Activated T-cell treated with anti-CD3 and anti-CD28 coated beads, Interleukin-2, amount 50 U/mL, for 48 hours (primary cell): ENCODE measurements at places on chromosomes 2 and 18.

DNA sequence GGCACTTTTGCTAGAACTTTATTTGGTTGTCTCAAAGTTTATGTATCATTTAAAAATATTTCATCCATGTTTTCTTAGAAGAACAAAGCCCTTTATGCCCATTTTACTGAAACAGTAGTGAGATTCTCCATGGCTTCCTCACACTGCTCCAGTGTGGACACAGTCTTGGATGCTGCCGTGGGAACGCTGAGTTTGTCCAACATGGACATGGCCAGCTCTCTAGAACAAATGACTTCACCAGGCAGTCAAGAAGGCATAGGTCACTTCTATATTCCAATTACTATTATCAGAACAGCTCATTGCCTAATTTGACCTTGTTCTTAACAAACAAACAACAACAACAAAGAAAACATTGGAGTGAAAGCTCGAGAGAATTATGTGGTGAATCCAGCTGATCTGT, 414.1 kb upstream of the ID2 start:
- no peak for DNase-seq

GRCh38 chr18:12946549-12947284, 1.1 kb upstream of the SEH1L start:
- no peak for DNase-seq

GRCh38 chr2:239522740-239523119, 121.9 kb upstream of the HDAC4 start:
- DNase-seq: no peak

DNA sequence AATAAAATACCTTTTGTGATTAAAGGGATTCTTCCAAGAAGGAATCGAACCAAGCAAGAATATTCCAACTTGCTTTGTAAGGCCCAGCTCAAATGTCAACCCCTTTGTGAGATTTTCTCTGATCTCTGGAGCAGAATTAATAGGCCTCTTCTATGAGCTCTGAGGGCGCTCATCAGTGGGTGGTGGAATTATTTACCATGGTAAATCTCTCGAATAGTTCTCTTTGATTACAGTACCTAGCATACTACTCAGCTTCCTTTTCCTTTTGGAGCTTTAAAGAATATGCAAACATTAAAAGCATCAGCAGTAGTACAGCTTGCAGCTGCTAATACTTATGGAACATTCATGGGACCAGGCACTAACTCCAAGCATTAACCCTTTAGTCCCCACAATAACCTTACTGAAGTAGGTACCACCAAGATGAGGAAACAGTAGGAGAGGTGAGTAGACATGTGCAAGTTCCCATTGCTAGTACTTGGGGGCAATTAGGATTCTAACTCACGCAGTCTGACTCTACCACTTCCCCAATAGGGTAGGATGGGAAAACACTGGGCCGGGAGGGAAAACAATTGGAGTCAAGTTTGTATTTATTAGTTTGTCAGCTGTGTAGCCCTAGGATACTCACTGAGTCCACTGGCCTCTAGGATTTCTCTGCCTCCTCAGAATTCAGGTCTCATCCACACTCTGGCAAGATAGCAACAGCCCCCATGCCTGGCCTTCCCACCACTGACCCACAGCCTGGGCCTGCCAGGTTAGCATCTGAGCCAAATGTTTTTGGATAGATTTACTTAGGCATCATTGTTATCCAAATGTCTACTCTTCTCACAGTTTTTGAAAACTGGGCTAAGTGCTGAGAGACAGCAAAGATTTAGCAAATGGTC, 21.7 kb downstream of the ADD2 start:
- DNase-seq: no peak

- DNase-seq: no peak
Measured at GRCh38 chr2:52821631-52822030, 946.0 kb upstream of the CHAC2 start.

DNA sequence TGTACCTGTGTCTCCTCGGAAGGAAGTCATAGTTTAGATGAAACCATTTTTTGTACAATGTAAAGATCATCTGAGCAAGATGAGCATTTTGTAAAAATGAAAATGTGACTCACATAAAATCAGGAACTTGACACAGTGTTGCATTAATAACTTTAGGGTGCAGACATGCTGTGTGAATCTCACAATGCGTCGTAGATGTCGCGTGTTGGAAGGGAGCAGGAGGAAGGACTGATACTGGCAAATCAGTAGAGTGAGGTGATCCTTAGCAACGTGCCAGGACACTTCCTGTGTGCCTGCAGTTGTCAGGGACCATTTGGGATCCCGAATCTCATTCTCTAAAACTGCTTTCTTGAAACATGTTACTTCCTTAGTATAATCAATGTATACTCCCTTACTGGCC, 103.1 kb downstream of the SH3BP4 start:
- DNase-seq: no peak

GRCh38 chr2:158656492-158657229, 138.5 kb upstream of the DAPL1 start:
- no peak for DNase-seq

GRCh38 chr2:111121828-111122630, 1.3 kb downstream of the BCL2L11 start:
- DNase-seq: peak; percentile 89

DNA sequence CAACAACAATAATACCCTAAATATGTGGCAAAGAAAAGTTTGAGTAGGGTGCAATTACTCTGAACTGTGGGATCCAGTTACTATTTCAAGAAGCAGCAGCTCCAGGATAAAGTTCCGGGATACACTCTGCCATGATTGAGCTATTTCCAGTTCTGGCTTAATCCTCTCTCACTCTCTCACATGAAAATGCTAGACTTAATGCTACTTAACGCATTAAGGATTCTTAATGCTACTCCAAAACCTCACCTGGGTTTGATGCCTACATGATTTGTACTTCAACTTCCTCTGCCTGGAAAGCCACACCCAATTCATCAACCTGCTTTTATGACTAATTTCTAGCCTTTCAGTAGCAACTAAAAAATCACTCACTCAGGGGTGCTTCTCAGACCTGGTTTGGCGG, 151.1 kb upstream of the HNMT start:
- no peak for DNase-seq

DNA sequence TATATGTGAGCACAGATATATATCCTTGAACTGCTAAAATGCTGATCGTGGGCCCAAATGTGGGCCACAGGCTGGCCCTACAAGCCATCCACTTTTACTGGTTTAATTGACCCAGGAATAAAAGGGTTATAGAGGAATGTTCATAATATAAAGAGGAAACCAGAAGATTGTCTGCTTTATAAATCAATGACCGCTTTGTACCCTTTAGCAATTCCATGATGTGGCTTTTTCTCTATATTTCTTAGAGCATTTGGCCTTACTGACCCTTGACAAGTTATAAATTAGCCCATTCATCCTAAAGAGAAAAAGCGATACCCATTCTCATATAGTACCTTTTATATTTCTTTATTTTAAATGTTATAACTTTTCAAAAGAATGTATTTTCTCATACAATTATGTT, 87.1 kb upstream of the ITGA4 start:
- no peak for DNase-seq

GRCh38 chr2:144448389-144449027, 71.4 kb downstream of the ZEB2 start:
- no peak for DNase-seq

- DNase-seq: no peak
Measured at GRCh38 chr2:110679865-110680264, 2.0 kb upstream of the BUB1 start.

GRCh38 chr2:158407031-158407430, 49.5 kb downstream of the CCDC148 start:
- no peak for DNase-seq

GRCh38 chr2:191250400-191250799, 5.2 kb downstream of the MYO1B start:
- no peak for DNase-seq

GRCh38 chr2:28398101-28398834, 5.6 kb downstream of the FOSL2 start:
- DNase-seq: no peak

GRCh38 chr18:68121826-68122225, 593.1 kb downstream of the TMX3 start:
- DNase-seq: no peak

GRCh38 chr2:88471083-88471942, 18.8 kb upstream of the FOXI3 start:
- no peak for DNase-seq

DNA sequence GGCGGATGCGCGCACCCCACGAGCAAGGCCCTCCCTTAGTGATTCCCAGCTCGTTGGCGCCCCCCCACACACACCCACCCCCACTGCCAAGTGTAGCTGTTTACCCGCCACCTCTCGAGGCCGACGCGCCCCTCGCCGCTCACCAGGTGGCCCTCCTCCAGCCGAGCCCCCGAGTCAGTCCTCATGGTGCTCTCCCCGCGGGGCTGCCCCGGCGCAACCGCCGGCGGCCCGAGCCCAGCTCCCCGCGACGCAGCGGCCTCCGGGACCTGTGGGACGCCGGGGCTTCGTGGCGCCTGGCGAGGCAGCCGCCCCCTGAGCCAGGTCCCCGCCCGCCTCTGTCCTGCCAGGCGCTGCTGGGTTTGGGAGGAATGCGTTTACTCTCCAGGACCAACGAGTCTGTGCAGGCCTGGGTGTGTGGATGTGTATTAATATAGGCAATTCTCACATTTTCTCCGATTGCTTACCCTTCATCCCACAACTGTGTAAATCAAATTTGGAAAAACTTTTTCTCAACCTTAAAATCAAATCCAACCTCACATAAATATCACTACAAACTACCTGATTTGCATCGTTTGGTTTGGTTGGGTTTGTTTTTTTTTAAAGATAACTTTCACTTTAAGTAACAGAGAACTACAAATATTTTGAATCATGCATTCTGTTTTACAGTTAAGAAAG, at the start of gene TMEM237:
Gene TMEM237 (minus strand): TSS at position 288 of the 675 bp plus-strand sequence. CDS start 103 bp downstream, at position 185.
- DNase-seq: peak; percentile 65

DNA sequence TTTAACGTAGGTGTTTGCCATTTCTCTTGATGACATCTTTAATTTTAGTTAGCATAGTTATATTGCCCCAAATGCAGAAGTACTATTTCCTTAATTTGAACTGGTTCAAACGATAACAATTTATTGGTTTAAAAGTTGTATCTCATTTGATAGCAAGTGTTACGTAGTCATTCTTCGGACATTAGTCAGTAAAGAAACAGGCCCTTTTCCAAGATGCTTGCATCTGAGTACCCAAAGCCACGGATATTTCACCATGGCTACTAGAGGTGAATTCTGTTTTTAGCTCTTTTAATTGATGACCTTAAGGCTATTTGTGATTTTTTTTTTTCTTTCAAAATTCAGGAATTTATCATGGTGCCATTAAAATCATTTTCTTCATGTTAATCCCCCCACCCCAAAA, 32.1 kb downstream of the GLS start:
- no peak for DNase-seq

DNA sequence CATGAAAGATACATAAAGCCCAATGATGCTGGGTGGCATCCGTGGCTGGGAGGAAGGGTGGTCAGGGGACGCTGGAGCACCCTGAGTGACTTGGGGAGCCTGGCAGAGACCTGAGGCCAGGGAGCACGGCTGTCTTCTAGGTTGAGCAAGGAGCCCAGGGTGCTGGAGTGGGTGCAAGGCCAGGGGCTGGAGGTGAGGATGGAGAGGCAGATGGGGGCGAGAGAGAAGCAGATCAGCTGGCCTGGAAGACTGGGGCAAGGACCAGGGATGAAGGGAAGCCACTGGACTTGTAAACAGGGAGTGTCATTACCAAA, 52.2 kb downstream of the FAM178B start:
- DNase-seq: no peak

DNA sequence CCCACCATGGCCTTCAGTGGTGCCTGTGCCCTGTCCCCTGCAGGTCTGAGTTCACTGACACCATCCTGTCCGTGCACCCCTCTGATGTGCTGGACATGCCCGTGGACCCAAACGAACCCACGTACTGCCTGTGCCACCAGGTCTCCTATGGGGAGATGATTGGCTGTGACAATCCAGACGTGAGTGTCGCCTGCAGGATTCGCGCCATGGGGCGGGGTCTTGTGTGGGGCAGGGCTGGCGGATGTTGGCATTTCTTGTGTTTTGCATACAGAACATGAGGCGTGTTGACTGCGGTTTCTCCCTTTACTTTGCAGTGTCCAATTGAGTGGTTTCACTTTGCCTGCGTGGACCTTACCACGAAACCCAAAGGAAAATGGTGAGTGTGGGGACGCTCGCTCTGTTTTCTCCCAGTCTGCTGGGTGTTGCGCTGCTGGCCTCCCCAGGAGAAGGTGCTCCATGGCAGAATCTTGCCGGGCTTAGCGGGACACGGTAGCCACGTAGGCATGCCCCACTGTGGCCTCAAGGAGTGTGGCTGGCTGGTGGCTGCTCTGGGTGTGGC, 11.5 kb upstream of the D2HGDH start:
- DNase-seq: no peak

DNA sequence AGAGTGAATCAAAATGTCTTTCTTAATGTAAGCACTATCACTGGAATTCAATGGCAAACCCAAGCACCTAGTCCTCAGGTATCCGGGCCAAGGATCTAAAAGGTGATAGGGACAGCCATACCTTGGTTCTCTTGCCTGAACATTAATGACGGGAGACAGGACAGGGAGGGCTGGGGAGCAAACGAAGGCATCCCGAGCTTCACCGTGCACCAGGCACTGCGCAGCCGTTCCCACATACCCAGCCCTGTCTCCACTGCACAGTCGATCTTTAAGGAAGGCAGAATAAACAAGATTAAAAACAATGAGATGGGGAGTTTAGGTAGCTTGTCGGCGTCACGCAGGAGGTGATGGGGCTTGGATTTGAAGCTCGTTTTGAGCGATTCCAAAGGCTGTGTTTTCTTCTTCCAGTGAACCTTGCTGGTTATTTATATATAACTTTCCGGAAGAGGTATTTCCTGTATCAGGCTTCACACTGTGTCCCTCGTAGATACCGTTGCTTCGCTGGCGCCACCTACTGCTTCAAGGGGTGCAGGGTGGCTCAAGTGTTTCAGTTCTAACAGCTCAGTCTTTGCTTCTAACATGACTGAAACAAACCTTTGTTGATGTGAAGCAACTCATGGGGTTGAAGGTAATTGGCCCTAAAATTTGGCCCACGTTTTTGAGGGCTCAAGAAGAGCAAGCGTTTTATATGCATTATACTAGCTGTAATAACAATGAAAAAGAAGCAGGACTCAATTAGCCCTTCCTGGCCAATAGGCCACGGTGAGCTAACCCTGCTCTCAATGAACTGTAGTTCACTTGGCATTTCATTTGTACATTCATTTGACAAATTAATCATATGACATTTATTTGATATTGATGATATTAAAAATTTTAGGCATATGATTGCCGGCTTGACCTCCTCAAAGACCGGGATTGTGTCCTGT, 77.4 kb downstream of the DCDC2C start:
- peak; percentile 74 for DNase-seq

DNA sequence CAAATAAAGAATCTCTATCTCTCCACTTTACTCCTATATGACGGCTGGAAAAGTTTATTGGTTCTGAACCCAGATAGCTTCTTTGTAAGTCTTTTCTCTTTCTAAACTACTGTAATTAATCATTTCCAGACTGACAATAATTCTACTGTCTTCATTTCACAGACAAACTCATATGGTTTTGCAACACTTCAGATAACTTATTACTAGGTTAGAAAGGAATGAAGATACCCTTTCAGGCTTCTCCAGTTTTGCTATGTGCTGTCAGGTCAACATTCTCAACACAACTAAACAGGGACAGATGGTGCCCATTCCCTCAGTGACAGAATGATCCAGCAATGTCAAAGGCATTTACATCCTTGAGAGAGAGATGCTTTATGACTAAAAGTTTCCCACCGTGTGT, 198.5 kb upstream of the ITGA4 start:
- DNase-seq: no peak
